ENCODE measurements at places on chromosomes 1 and 21. TPM values are rescaled to one million over a fixed set of nuclear protein-coding genes. Genes with fewer than 3 reads are reported as not detected.

GRCh38 chr1:81478219-81478618 is 322.5 kb upstream of the ADGRL2 start:
- H3K4me1 ChIP-seq = no peaks in the 10 kb centered on the region
- no peak for DNase-seq
- no peaks in the 10 kb centered on the region for H3K36me3 ChIP-seq
- no peak overlapping the region for H3K27ac ChIP-seq
- no peaks in the 10 kb centered on the region for H3K27me3 ChIP-seq

The FCRLA gene
- total RNA-seq = 0.90 TPM

DNA sequence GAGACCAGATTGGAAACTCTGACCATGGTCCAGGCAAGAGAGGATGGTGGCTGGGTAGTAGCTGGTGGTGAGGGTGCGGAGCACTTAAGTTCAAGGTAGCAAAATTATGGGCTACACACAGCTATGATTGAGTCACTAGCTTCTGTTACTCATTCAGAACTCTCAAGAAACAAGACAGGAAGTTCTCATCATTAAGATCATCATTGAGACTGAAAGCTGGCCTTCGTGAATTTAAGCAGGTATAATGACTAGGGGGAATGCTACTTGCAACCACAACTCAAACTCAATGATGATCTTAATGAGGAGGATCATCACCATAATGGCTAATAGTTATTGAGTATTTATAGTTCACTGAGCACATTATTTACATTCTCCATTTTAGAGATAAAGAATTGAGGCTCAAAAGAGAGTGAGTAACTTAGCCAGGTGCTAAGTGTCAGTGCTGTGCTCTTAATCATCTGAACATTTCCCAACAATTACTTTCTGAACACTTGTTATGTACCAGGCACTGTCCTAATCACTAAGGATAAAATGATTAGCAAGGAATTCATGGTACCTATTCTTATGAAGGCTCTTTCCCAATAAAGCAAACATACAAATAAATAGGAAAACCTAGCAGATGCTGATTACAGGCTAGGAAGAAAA is 286.3 kb upstream of the C1orf105 start:
- DNase-seq = no peak
- no peaks in the 10 kb centered on the region for H3K27me3 ChIP-seq
- H3K36me3 ChIP-seq = no peaks in the 10 kb centered on the region
- no peak overlapping the region for H3K27ac ChIP-seq
- H3K4me3 ChIP-seq = no peak overlapping the region

DNA sequence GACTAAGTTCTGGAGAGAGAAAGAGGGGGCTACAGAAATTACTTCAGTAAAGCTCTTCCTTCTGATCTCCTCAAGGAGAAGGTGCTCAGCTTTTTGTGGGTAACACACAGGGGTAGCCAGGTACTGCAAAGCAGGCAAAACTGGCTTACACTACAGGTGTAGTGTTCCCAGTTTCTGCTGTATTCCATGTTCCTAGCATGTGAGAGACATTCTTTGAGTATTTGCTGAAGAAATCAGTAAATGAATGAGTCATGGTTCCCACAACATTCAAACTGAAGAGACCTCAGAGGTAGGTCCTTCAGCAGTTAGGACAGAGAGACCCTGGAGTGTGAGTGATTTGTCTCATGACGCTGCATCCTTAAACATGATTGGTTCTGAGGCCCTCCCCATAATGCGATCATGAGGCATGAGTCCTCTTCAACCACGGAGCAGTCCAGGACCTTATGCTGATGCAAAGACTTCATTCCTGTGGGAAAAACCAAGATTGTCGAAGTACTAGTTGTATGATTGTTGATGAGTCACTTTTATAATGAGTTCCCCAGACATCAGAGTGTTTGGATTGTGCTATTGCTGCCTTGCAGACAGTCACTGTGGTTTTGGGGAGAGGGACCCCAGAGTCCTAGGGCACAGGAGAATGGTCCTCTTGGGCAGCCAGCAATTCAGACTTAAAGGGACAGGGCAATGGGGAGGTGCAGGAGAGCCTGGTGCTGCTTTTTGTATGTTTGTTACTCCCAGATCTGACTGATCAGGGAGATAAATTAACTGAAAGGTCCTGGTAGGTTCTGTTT is 2.7 kb upstream of the OR10J4 start:
- H3K27me3 ChIP-seq = no peaks in the 10 kb centered on the region
- no peak overlapping the region for H3K4me3 ChIP-seq
- no peaks in the 10 kb centered on the region for H3K4me1 ChIP-seq
- no peaks in the 10 kb centered on the region for H3K36me3 ChIP-seq
- no peak overlapping the region for H3K27ac ChIP-seq

DNA sequence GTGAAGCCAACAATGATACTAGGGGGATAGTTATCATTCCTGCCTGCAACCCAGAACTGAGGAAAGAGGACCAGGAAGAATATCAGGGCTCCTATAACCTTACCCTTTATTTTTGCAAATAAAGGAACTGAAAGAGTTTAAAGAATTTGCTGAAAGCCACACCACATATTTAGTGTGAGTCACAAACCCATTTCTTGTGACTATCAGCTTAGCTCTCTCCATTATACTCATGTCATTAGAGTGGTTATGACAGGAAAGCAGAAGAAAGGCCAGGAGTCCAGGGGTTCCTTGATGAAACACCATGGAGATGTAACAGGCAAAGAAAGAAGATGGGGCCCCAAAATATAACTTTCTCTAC is 141.1 kb upstream of the SAMSN1 start:
- H3K36me3 ChIP-seq = no peaks in the 10 kb centered on the region
- H3K4me3 ChIP-seq = no peak overlapping the region
- no peaks in the 10 kb centered on the region for H3K27me3 ChIP-seq
- DNase-seq = no peak
- peaks cover 9% of the 10 kb centered on the region for H3K4me1 ChIP-seq

DNA sequence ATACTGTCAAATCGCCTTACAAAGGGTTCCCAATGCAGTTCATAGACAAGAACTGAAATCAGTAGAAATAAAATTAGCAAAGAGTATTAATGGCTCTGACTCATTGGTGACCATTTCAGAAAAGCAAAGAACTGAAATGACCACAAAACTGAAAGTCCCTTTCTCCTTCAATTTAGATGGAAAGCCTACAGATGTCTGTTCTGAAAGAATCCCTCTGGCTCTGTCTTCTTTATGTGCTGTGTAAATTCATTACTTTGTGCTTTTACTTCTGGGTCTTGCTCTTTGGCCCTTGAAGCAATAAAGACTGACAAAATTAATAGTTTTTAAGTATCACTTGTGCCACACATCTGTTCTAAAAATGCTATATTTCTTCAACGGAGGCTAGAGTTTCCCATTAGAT is 62.7 kb upstream of the GPR89A start:
- no peak overlapping the region for H3K4me3 ChIP-seq
- H3K27me3 ChIP-seq = no peaks in the 10 kb centered on the region
- H3K36me3 ChIP-seq = no peaks in the 10 kb centered on the region
- H3K4me1 ChIP-seq = no peaks in the 10 kb centered on the region
- DNase-seq = no peak

The FUCA1 gene
- total RNA-seq = 6.8 TPM

The CACNA1S gene
- total RNA-seq = not detected

- H3K36me3 ChIP-seq = no peaks in the 10 kb centered on the region
- H3K4me3 ChIP-seq = peak overlapping the region; percentile 49
- H3K27me3 ChIP-seq = no peaks in the 10 kb centered on the region
- DNase-seq = peak; percentile 51
Observed at GRCh38 chr1:144551543-144552424, 40.9 kb upstream of the PPIAL4F start.

The E2F2 gene
- total RNA-seq = 3.9 TPM

The FALEC gene
- total RNA-seq = not detected

DNA sequence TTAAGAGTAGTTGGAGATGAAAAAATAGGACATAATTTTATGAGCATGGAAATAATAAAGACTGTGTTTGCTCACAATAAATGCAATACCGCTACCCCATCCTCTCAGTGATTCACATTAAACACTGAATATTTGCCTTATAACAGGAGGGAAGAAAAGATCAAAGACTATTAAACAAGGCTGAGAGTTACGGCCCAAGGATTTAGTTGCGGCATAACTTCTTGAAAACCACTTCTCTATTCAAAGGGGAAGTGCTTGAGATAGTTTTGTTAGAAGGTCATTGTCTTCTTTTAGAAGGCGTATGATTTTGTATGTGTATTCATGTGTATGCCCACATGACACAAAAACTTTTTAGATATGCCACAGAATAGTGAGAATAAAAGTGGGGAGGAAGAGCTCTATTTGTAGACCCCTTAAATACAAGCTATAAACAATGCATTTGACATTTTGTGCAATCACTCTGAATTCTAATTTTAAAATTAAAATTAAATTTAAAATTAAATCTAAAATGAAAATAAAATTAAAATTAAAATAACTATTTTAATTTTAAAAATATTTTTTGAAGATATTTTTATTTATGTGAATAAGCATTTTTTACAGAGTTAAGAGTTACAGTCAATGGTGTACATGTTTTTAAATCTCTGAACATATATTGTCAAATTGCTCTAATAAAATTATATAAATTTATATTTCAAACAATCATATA is 986.6 kb upstream of the ADAMTS5 start:
- H3K27ac ChIP-seq = no peak overlapping the region
- H3K4me3 ChIP-seq = no peak overlapping the region
- no peaks in the 10 kb centered on the region for H3K36me3 ChIP-seq
- no peaks in the 10 kb centered on the region for H3K27me3 ChIP-seq
- no peak for DNase-seq

- no peaks in the 10 kb centered on the region for H3K27me3 ChIP-seq
- no peaks in the 10 kb centered on the region for H3K4me1 ChIP-seq
- H3K4me3 ChIP-seq = no peak overlapping the region
- DNase-seq = no peak
- H3K36me3 ChIP-seq = no peaks in the 10 kb centered on the region
Observed at GRCh38 chr1:38454236-38454635, 405.3 kb downstream of the RRAGC start.

- H3K27ac ChIP-seq = no peak overlapping the region
- DNase-seq = no peak
- H3K36me3 ChIP-seq = no peaks in the 10 kb centered on the region
- peaks cover 16% of the 10 kb centered on the region for H3K4me1 ChIP-seq
- no peaks in the 10 kb centered on the region for H3K27me3 ChIP-seq
Observed at GRCh38 chr21:42320791-42321190, 5.6 kb upstream of the TFF3 start.

GRCh38 chr1:66337249-66337648 is 196.7 kb upstream of the SGIP1 start:
- H3K36me3 ChIP-seq = no peaks in the 10 kb centered on the region
- peak overlapping the region; percentile 97 for H3K27ac ChIP-seq
- no peaks in the 10 kb centered on the region for H3K27me3 ChIP-seq
- peaks cover 23% of the 10 kb centered on the region for H3K4me1 ChIP-seq
- H3K4me3 ChIP-seq = no peak overlapping the region

DNA sequence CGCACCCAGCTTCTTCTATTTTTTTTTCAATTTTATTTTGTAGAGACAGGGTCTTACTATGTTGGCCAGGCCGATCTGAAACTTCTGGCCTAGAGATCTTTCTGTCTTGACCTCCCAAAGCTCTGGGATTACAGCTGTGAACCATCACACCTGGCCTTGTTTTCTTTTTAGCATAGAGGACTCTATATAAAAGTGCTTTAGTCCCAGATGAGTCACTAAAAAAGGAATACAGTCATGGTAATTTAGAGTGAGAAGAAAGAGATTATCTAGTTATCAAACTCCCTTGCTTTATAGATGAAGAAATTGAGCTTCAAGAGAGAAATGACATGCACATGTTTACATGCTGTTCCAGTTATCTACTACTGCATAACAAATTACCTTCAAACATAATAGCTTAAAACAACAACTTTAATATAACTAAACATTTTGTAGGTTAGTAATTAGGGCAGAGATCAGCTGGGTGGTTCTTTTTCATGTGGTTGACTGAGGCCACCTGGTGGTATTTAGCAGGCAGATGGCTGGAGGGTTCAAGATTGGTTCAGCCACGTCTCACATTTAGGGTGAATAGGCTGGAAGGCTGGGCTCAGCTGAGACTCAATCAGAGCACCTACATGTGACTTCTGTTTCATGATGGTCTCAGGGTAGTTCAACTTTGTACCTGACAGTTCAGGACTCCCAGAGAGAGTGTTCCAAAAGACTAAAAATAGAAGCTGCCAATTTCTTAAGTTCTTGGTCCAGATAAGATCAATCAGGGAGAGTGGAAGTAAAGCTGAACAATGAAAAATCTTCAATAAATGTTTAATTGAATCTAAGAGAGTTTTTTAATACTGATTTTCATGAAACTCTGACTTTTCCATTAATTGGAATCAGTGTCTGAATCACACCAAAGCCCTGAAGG is 16.9 kb upstream of the MTF2 start:
- no peak overlapping the region for H3K27ac ChIP-seq
- no peak overlapping the region for H3K4me3 ChIP-seq
- no peaks in the 10 kb centered on the region for H3K4me1 ChIP-seq
- H3K36me3 ChIP-seq = no peaks in the 10 kb centered on the region
- peak; percentile 76 for DNase-seq
- no peaks in the 10 kb centered on the region for H3K27me3 ChIP-seq
